ENCODE measurements at places on chromosomes 4 and X.

DNA sequence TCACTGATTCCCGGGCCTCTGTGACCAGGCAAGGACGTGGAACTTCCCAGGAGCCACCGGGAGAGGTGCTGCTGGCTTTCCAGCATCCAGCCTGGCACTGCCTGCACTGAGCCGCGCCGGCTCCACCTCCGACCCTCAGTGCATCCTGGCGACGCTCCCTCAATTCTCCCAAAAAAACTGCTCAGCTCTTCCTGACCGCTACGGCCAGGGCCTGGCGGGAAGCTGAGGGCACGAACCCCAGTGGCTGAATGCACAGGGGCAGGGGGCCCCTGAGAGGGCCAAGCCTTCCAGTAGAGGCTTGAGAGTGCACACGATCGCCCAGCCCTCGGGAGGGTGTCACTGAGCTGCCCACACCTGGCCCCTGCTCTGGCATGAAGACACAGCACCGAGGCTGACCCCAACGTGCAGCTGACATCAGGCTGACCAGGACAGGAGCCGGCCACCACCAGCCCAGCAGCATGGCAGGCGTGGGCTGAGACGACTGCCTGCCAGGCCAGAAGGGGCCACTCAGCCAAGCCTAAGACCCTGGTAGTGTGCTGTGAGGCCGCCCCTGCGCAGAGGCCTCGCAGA lies 6.9 kb downstream of the CTBP1 start:
- DNase-seq = no peak

- no peak for DNase-seq
Observed at GRCh38 chr4:173436149-173436579, 37.2 kb upstream of the SCRG1 start.

GRCh38 chrX:10769195-10769594 lies 148.8 kb upstream of the MID1 start:
- DNase-seq = no peak

- no peak for DNase-seq
Observed at GRCh38 chrX:36683507-36683906, 324.7 kb upstream of the FAM47C start.

DNA sequence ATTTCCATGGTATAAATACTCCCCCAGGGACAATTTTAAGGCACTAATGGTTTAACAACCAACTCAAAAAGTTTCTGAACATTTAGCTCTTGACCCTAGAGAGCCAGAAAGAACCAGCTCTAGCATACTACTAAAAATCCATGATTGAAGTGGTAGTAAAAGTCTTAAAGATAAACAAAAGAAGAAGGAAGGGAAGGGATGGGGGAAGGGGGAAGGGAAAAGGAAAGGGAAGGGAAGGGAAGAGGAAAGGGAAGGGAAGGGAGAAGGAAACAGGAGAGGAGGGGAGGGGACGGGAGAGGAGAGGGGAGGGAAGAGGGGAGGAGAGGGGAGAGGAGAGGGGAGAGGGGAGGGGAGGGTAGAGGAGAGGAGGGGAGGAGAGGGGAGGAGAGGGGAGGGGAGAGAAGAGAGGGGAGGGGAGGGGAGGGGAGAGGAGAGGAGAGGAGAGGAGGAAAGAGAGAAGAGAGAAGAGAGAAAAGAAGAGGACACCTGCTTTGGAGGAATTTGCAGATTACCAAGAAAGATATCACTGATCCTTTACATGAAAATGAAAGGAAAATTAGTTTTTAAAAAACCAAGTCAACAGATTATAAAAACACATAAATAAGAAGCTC lies 26.4 kb upstream of the FAM241A start:
- no peak for DNase-seq

GRCh38 chr4:139633661-139634060 lies 32.0 kb upstream of the MGST2 start:
- DNase-seq = peak; percentile 55

GRCh38 chrX:150438165-150438564 lies 75.0 kb downstream of the MAMLD1 start:
- no peak for DNase-seq

All from WERI-Rb-1 (cell line).